Renal cortical epithelial cell (primary cell): ENCODE measurements at places on chromosomes 3 and 15.

DNA sequence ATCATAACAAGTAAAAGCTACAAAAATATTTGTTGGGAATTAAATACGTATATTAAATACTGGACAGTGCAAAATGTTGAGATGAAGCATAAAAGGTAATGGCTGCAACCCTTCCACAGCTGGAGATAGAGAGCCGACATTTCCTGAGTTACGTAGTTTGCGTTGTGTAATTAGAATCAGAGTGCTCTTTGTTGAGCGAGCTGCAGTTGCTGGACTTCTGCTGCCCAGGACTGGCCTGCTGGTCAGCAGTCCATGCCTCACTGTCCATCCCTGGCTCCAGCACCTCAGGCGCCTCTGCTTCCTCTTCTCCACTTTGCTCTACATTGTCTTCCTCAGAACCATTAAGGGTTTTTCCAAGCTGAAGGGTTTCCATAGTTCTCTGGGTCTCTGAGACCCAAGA lies 28.4 kb upstream of the SHC4 start:
- DNase-seq, result no peak

DNA sequence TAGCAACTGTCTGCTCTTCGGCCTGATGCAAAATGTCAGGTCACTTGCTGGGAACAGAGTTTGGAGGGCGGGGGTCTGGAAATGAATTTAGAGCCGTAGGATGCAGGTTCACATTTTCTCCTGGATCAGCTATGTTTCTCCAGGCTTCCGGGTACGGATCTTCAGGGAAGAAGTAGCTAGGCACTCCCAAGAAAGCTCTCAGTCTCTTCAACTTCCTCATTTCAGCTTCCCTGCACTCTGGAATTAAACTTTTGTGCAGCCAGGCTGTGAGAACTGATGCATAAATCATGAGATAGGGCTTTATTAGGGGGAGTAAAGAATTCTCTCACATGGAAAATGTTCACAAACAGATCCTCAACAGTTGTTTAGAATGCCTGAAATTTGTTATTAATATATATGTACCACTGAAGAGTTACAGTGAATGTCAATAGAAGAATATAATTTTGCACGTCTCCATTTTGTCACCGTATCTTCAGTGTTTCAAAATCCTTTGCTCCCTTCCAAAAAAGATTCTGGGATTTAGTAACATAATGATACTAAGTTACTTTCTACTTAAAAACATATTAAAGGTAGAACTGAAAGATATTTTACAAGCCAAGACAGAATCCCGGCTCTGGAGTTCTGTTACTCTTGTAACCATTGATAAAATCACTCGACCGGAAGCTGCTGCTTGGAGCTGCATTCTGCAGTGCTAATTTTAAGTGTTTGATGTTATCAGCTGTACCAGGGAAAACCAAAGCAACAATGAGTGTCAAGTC lies 178.5 kb upstream of the P2RY1 start:
- peak; percentile 6 for DNase-seq

- DNase-seq, result no peak
Measured at GRCh38 chr3:183315739-183316138, 62.7 kb downstream of the B3GNT5 start.

GRCh38 chr3:7190095-7190494 lies 329.2 kb downstream of the GRM7 start:
- DNase-seq, result peak; percentile 99

DNA sequence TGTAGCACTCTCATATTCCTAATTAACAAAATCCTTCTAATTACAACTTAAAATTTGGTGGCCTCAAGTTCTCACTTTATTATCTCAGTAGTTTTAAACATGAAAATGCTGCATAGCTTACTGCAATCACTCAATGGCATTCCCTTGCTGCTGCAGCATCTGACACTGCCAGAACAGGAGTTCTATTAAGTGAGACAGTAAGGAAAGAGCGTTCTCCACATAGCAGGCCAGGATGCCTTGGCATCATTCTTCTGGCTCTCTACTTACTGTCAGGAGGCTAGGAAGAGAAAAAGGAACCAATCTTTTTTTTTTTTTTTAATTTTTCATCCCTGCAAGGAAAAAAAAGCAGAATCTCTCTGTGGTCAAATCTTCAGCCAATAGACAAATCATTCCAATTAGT lies 3.2 kb downstream of the CNBP start:
- DNase-seq, result no peak

GRCh38 chr3:128804017-128804810 lies 75.2 kb upstream of the ACAD9 start:
- DNase-seq, result peak; percentile 58

DNA sequence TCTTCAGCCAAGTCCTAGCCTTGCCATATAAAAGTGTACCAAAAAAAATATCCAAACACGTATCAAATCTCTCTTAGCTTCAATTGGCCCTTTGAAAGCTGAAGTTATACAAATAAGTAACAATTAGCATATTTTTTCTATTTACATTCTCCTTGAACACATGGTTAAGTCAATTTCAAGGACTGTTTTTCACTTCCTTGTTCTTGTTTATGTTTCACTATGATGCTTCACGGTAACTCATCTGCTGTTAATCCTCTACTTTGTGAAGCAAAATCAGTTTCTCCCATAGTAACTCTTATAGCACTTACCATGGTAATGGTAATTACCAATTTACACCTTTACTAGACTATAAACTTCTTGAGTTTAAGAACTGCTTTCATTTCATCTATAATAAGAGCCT lies 10.6 kb upstream of the SPRED1 start:
- no peak for DNase-seq

DNA sequence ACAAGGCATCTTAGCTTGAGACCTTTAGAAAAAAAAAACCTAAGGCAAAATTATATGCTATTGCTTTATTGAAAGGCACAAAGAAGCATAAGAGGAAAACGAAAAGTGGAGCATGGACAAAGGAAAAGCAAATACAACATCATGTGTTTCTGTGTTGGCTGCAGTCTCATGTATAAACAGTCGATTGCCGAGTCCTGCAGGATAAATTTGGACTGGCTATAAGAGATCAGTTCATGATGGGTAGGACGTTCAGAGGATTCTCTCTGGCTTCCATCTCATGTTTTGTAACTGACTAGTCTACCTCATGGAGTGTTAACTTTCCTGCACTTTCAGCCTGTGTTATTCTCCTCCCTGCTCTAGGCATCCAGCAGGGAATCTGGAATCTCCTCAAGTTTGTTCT lies 21.9 kb upstream of the CCDC50 start:
- DNase-seq, result no peak

DNA sequence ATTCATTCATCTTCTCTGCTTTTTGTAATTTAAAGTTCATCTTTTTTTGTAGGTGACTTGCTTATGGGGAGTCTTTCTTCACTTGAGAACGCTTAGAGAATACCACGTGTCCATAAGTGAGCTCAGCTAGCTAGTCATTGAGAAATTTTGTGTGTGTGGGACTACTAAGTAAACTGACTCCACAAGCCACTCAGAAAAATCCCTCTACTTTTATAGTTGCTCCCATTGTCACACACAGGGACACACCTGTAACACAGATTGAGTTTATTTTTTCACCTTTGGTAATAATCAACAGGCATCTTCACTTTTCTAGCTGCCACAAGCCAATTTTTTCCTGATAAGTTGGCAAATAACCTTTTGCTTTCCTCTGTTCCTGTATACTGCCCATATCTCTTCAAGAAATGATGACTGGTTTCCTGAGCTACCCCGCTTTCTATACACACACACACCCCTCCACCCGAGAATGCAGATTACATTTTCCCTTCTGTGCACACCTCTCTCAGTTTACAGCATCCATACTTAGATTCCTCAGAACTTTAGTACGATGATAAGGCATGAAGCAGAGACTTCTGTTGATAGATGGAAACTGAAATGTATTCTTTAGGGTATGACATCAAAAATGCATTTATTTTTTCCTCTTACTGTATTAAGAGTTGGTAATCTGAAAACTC lies 4.6 kb downstream of the TSC22D2 start:
- peak; percentile 84 for DNase-seq

DNA sequence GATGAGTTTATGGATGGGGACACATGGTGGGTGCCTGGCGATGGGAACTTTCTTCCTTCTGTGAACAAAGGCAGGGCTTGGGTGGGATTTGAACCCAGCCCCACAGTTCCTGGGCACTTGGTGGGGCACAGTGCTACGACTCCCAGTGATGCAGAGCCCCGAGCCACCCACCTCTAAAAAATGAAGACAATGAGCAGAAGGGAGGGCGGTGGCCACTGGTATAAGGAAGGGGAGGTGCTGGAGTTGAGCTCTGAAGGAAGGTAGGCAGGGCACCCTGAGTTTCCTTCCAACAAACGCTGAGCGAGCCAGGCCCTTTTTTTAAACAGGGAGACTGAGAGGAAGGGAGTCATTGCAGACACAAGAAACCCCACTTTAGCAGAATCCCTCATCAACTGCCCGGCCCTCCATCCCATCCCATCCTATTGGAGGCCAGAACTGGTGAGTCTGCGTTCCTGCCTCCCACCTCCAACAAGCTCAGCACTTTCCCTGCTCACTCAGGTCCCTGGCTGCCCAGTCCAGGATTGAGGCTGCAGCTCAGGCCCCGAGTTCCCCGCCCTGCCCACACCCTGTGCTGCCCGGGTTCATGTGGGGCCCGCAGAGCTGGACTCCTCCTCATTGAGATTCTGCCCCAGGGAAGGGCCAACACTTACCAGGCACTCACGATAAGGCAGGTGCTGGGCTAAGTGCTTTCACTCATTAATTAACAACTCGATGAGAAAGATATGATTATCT lies 57.3 kb downstream of the LINGO1 start:
- DNase-seq, result no peak

- DNase-seq, result no peak
Measured at GRCh38 chr3:70177881-70178645, 134.4 kb downstream of the MDFIC2 start.

DNA sequence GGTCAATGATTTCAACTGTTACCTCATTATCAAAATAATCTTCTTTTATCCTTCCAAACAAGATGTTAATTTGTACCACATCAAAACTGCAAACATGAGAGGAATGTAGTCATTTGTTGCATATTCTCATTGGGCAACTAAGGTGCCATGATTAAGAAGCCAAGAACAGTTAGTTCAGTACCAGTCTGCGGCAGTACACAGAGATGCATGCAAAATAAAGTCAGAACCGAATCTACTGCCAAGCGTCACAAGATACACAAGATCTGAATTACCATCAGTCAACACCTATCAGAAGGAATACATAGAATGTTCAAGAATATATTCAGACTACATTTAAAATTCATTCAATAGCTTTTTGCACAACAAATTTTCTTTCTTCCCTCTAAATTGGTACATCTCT lies 127.6 kb upstream of the SPATA12 start:
- no peak for DNase-seq

GRCh38 chr15:65189102-65189740 lies 4.1 kb upstream of the CLPX start:
- peak; percentile 52 for DNase-seq

DNA sequence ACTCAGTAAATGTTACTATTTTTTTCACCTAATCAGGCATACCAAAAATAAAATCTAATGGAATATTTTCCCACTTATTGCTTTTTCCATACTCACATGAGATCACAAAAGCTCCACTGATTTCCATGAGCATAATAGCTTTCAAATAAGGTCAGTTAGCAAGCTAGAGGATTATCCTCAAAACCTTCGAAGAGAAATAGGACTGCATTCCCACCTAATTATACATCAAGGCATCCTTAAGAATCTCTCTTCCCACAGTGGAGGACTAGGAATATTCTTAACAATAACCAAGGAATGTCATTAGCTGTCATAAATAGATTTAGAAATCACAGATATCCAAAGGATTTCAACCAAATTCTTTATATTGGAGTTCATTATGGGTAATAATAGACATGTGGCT lies 127.9 kb upstream of the STT3B start:
- DNase-seq, result no peak

GRCh38 chr3:120853416-120853815 lies 54.6 kb upstream of the STXBP5L start:
- DNase-seq, result no peak

GRCh38 chr3:63364910-63365309 lies 86.8 kb downstream of the SYNPR start:
- no peak for DNase-seq

GRCh38 chr3:136836511-136837156 lies 17.7 kb downstream of the SLC35G2 start:
- no peak for DNase-seq

GRCh38 chr3:176767385-176767784 lies 429.9 kb downstream of the TBL1XR1 start:
- DNase-seq, result peak; percentile 81

GRCh38 chr3:37624276-37624675 lies 237.4 kb upstream of the CTDSPL start:
- no peak for DNase-seq

GRCh38 chr3:42493126-42493797 lies 9.2 kb upstream of the VIPR1 start:
- DNase-seq, result no peak

DNA sequence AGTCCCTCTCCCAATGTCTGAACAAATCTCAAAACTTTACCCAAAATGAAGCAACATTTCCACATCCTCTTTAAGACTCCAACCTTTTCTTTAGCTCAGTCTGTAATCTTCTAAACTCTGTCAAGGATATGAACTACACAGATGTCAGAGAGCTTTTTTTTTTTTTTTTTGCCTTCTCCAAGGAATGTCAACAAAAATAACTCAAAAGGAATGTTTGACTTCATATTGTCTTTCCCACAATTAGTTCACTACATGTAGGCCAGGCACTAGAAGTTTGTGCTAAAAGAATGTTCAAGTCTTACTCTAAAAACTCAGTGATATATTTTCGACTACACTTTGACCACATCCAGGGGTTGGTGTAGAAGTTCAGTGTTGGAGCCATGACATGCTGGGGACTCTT lies 37.1 kb downstream of the ADAMTS9 start:
- peak; percentile 63 for DNase-seq

GRCh38 chr3:188060840-188061544 lies 93.0 kb upstream of the LPP start:
- DNase-seq, result peak; percentile 72

GRCh38 chr3:66830301-66830700 lies 167.8 kb upstream of the KBTBD8 start:
- DNase-seq, result no peak

GRCh38 chr3:189365609-189366564 lies 194.1 kb downstream of the TPRG1 start:
- no peak for DNase-seq

- DNase-seq, result no peak
Measured at GRCh38 chr15:65875458-65875857, 6.2 kb downstream of the RAB11A start.

- DNase-seq, result peak; percentile 77
Measured at GRCh38 chr15:75758071-75758872, 45.6 kb upstream of the CSPG4 start.

DNA sequence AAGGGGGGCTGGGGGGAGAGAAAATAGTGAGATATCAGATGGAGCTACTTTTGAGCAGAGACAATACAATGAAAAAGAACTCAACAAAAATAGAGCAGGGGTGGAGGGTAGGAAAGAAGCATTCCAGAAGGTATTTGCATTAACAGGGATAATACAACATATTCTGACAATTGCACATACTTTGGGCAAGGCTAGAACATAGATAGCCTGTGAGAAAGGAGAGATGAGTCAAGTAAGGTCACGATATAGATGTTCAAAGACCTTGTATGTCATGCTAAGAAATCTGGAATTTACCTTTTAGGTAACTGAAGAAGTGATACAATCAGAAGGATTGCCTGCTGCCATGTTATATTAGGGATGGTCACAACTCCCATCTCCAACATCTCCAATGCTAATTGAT lies 155.2 kb downstream of the GSK3B start:
- no peak for DNase-seq
